ENCODE measurements at places on chromosomes 2 and 18.

DNA sequence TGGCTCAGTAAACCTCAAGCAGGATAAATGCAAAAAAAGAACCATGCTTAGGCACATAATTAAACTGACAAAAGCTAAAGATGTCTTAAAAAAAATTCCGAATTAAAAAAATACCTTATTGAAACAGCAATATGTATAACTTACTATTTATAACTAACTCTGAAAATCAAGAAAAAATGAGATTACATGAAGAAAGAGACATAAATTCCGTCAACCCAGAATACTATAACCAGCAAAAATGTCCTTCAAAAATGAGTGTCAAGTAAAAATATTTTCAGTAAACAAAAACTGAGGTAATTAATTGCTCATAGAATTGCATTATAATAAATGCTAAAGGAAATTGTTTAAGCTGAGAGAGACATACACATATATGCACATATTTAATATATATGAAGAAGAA, 474.5 kb upstream of the SYT4 start:
- DNase-seq, result no peak

GRCh38 chr2:141925511-141925910, 205.3 kb downstream of the LRP1B start:
- DNase-seq, result no peak

DNA sequence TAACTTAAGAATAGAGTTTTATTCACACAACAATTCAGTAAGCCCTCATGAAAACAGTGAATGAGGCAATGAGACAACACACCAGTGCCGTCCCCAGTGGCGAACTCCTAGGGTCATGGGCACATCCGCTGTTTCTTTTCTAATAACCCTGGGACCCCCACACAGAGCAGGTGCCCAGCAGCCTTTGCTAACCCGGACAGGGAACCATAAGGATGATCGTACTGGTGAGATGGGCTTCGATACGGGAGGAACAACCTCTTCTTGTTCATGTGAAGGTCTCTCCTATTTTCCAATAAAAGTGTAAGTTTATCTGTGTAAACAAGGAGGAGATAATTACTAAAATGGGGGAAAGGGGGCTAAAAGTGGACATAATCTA, 97.4 kb upstream of the MGAT4A start:
- DNase-seq, result no peak

- no peak for DNase-seq
Measured at GRCh38 chr2:72895154-72895553, 7.9 kb downstream of the SPR start.

- DNase-seq, result no peak
Measured at GRCh38 chr2:99748344-99748743, 258.5 kb upstream of the REV1 start.

DNA sequence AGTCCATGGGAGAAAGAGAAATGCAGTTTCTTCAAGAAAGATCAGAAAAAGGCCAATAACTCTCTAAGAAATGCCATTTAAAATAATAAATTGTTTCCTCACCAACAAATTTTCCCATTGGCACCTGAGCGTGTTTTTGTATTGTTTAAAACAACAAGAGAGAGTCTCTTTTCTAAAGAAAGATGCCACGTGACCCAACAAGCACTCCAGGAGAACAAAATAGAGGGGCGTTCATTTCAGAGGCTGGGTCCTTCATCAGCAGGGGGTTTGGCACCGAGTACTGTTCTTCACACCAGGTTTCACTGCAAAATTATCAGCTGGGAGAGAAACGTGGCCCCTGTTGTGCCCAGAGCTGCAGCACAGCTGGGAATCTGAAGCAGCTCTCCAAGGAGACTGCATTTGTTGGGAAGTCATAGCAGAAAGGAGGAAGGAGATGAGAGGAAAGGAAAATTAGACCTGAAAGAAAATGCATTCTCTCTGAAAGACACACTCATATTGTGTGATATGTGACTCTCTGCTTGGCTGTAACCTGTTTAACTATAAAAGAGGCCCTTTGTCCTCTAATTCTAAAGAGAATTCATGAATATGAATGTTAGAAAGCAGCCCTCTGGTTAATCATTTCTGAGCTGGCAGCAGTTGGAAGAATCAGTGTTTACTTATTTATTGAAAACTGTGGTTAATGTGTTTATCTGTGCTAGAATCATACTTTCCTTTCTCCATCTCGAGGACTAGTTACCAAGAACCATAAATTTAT, 205.3 kb upstream of the CDH20 start:
- DNase-seq, result no peak

DNA sequence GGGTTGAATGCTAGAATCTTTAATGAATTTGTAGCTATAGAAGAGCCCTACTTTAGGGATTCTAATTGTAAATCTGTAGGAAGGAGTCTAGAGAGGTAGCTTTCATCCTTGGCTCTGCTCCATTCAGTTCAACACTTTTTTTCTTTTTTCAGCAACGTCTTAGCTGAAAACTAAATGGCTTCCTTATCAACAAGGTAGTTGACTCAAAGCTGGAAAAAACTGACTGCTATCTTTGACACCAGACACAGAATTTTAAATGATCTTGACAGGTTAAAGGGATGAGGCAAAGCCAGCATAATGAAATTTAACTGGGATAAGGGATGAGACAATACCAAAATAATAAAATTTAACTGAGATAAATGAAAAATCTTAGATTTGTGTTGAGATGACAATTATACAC, 54.9 kb downstream of the TMEFF2 start:
- no peak for DNase-seq

DNA sequence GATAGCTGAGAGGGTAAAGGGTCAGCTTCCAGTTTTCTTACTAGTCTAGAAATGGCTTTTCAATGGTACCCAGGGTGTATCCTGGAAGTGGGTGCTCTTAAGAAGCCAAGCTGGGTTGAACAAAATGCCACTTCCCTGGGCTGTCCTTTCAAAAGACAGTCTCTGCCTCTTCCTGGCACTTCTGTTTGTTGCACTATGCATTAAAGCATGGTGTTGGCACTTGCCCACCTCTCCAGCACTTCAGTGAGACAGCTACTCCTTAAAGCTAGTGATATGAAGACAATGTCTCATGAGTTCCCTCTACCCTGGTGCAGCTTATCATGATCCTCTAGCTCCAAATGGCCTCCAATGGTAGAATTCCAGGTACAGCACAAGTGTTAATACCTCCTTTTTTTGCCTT, 74.3 kb upstream of the IGFBP5 start:
- DNase-seq, result no peak

GRCh38 chr2:51511002-51511401, 479.1 kb upstream of the NRXN1 start:
- no peak for DNase-seq

DNA sequence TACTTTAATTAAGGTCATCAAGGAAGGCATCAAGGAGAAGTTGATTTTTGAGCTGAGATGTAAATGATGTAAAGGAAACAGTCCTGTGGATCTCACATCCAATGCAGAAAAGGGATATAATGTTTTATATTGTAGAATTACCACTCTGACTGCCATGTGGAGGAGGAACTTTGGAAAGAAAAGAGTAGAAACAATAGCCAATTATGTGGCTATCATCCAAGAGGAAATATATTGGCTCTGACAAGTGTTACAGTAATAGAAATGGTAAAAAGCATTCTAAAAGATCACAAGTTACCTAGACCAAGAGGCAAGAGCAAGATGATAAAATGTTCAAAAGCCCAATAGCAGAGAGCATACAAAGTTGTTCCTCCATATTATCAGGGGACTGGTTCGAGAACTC, 26.8 kb downstream of the BARD1 start:
- DNase-seq, result no peak

- DNase-seq, result no peak
Measured at GRCh38 chr2:95062242-95063085, 37.0 kb downstream of the MAL start.

DNA sequence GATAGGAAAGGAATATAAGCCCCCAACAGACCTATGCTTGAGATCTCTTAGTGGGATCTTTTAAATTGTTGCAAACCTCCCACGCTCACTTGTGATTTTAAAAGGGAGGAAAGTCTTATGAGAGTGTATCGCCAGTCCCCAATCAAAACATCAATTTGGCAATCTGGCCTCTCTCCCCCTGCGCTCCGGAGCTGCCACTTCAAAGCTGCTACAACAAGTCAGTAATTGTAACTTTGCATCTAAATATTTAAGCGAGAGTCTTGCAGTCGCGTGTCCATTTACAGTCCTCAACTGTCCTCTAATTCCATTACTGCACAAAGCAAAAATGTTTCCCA, 8.4 kb downstream of the PAX3 start:
- no peak for DNase-seq

- no peak for DNase-seq
Measured at GRCh38 chr2:218434456-218434855, 15.5 kb downstream of the VIL1 start.

DNA sequence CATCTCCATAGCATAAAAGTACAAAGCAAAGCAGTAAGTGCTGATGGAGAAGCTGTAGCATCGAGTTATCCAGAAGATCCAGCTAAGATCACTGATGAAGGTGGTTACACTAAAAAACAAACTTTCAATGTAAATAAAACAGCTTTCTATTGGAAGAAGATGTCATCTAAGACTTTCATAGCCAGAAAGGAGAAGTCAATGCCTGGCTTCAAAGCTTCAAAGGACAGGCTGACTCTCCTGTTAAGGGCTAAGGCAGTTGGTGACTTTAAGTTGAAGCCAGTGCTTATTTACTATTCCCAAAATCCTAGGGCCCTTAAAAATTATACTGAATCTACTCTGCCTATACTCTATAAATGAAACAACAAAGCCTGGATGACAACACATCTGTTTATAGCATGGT, 44.0 kb downstream of the METTL8 start:
- no peak for DNase-seq

- DNase-seq, result no peak
Measured at GRCh38 chr2:64404743-64405142, 49.2 kb upstream of the LGALSL start.

DNA sequence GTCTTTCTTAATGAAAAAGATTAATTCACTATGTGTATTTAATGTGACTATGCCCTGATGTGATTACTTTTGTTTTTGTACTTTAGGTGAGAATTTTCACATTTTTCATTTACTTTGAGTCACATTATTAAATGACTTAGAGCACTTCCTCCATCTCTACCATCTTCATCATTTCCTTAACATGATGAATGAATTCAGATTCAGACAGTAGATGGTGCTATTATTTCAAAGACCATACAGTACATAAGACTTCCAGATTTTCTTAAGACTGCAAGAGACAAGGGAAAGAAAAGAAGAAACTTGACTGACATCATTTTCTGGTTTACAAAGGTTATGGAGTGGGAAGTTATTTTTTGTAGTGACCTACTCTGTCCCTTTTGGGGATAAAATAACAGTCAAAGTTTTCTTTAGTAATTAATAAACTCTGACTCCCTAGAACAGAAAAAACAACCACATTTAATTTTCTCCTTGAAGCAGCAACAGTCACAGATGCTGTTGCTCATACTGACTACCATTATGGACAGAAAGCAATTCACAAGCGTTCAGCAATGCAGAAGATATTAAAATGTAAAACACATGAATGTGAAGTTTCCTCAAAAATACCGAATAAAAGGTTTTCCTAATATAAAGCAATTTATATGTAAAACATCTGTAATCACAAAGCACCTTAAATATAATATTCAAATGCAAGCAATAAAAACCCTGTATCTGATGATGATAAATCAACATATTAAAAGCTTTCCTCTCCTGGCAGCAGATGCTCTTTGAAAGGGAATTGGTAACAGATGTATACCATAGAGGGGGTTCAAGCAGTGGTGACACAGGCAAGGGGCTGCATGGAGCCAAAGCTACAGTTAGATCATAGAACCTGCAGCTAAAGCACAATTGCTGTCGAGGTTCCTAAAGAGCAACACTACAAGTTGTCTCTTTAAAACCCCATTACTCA, 1010.9 kb upstream of the NXPH2 start:
- no peak for DNase-seq

GRCh38 chr2:121479882-121480522, 50.7 kb upstream of the RNU4ATAC start:
- DNase-seq, result no peak

DNA sequence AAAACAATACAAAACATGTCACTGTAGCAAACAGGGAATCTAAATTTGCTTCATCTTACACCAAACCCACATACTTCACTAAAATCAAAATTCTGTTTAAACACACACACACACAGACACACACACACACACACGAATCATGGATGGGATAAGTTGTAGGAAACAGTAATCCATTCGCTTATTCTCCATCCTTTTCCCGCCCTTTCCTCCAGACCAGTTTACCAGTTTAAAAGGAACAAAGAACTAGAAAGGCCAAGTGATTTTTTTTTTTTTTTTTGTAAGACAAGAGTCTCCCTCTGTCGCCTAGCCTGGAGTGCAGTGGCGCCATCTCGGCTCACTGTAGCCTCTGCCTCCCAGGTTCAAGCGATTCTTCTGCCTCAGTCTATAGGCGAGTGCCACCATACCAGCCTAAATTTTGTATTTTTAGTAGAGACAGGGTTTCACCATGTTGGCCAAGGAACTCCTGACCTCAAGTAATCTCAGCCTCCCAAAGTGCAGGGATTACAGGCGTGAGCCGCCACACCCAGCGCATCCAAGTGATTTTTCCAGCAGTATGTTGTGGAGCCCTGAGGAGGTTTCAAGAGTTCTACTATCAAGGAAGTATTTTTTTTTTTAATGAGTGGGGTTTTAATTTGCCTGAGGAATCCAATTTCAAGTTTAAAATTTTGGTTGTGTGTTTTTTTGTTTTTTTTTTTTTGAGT, 5.7 kb downstream of the PSME4 start:
- no peak for DNase-seq

DNA sequence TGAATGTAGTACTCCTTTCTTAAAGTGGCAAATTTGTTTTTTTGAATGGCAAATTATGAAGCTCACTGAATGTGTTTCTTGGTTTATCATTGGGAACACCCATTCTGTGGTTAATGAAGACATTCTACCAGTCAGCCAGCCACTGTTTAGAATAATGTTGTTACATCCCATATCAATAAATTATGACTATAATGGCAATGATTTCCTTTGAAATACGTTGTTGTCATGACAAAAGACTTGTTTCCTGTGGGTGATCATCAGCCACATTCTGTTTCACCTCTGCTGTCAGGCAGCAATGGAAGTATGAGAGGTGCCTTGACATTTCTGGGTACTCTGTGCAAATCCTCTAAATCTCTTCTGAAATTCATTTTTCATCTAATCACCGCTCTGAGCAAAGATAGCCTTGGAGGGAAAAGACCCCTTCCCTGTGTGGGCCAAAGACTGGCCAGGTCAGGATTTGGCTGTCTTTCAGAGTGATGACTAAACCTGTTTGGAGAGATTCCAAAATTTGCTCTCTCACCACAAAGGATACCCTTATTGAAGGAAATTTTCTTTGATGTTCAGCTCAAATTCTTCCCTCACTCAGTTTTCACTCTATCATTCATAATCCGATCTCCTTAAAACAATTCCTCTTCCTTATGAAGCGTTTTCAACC, 869.2 kb downstream of the BCL11A start:
- no peak for DNase-seq

DNA sequence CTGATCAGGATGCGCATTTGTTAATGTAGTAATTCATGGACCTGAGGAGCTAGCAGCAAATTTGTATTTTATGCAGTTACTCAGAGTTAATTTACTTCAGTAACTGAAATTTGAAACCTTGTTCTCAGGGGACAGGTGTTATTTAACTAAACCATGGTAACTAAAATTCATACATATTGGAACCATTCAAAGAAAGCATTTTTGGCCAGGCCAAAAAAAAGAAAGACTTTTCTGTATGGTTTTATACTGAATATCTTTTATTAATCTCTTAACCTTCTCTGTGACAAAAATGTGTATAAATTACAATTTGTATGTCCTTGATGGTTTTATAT, 4.4 kb upstream of the KLHL23 start:
- no peak for DNase-seq

- DNase-seq, result no peak
Measured at GRCh38 chr2:192948316-192948715, 753.6 kb upstream of the TMEFF2 start.
